ENCODE measurements at places on chromosomes 7 and 10.

GRCh38 chr10:122458693-122459092, 2.7 kb upstream of the HTRA1 start:
- DNase-seq: no peak

GRCh38 chr10:110494532-110494931, 3.2 kb upstream of the DUSP5 start:
- DNase-seq: no peak

- no peak for DNase-seq
Observed at GRCh38 chr7:112381311-112382091, 68.8 kb upstream of the IFRD1 start.

- DNase-seq: no peak
Observed at GRCh38 chr10:971613-972012, 16.6 kb upstream of the GTPBP4 start.

GRCh38 chr7:97145068-97145467, 27.6 kb downstream of the SDHAF3 start:
- DNase-seq: no peak

DNA sequence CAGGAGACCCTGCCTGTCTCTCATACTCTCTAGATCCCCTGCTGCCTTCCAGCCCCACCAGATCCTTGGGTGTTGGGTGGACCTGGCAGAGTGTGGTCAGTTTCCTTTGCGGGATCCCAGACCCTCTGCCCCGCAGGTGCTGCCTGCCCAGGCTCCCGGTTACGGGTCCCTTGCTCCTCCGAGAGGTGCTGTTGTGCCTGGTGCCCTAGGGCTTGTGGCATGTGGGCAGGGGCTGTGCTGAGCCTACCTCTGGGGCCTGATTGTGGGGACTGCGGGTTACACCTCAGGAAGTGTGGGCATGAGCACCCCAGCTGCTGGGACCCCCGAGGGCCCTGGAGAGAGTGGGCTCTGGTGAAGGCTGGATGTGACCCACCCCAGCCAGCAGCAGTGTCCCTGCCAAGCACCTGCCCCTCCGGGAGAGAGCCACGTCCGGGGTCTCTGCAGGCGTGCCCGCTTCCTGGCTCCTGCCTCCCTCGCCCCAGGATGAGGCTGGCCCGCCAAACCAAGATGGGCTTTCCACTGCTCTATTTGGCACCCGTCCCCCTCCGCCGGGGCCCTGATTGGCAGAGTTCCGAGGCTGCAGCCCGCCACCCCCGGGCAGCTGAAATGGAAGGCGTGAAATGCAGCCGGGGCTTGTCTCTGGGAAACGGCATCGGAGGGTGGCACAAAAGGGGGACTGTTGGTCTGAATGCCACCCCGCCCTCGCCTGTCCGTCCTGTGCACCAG, 17.0 kb downstream of the CLIP2 start:
- no peak for DNase-seq

DNA sequence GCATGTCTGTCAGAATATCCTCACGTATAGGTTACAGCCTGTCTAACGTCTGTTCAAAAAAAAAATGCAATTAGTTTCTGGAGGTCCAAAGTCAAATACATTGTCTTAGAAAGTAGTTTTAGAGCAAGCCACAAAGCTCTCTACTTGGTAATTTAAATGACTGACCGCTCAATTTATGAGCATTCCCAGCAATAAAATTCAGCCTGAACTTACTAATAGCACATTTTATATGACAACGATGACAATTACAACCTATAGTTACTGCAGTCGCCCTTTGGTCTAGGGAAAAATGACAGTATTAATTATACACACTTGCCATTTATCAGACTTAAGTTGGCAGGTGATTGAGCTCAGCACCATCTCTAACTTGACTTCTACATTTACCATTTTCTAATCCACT, 425.8 kb upstream of the STEAP1 start:
- DNase-seq: no peak

GRCh38 chr7:12550956-12551355, 19.6 kb upstream of the SCIN start:
- DNase-seq: no peak

- no peak for DNase-seq
Observed at GRCh38 chr10:114538181-114538906, 119.7 kb downstream of the ABLIM1 start.

GRCh38 chr7:69839782-69840181, 241.5 kb downstream of the AUTS2 start:
- DNase-seq: no peak

GRCh38 chr7:131745390-131746248, 189.2 kb upstream of the PODXL start:
- DNase-seq: no peak

GRCh38 chr10:130454543-130455000, 318.4 kb downstream of the GLRX3 start:
- no peak for DNase-seq

DNA sequence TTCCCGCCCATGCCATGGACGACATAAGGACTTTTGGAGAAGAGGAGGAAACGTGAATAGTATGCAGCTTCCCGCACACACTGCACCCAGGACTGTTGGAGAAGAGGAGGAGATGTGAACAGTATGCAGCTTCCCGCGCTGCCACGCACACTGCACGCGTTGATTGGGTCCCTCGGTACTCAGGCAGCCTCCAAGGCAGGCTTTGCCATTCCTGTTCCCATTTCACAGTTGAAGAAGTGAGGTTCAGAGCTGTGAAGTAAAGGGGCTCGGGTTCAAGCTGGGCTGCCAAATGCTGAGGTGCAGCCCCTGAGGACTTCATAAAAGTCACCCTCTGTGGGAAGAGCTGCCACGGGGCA, 147.9 kb upstream of the FAM20C start:
- DNase-seq: no peak

- DNase-seq: no peak
Observed at GRCh38 chr10:71684356-71685173, 35.0 kb downstream of the C10orf105 start.

GRCh38 chr10:102153093-102153620, 968 bp downstream of the NOLC1 start:
- no peak for DNase-seq

DNA sequence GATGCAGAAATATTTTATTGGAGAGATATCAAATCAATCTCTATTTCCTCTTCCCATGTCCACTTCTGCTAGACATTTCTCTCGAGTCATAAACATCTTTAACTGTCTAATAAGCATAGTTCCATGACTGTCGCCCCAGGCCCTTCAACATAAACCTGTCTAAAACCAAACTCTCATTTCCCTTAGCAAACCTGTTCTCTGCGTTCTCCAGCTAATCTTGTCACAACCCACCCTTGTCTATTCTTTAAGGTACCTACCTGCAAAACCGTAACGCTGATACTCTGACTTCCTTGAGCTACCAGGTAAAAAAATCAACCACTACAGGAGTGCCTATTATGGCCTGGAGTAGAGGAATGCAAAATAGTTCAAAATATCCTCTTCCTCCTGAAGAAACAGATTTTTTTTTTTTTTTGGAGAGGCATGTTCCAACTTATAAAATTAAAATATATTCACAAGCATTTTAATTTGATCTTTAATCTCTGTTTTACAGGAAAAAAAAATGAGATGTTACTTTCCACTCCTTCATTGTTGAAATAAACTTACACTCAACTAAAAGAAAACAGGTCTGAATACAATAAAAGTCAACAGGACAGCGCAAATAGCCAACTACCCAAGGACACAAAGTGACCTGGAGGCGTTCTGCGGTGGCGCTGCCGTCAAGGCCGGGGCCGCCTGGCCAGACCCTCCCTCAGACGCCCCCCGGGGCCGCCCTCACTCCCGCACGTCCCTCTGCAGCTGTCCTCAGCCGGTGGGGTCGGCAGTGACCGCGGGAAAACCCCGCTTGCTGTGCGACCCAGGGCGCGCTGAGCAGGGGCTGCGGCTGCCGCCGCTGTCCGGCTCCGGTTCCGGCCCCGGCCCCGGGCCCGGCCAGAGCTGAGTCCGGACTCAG, 765 bp downstream of the SLC25A40 start:
- no peak for DNase-seq

DNA sequence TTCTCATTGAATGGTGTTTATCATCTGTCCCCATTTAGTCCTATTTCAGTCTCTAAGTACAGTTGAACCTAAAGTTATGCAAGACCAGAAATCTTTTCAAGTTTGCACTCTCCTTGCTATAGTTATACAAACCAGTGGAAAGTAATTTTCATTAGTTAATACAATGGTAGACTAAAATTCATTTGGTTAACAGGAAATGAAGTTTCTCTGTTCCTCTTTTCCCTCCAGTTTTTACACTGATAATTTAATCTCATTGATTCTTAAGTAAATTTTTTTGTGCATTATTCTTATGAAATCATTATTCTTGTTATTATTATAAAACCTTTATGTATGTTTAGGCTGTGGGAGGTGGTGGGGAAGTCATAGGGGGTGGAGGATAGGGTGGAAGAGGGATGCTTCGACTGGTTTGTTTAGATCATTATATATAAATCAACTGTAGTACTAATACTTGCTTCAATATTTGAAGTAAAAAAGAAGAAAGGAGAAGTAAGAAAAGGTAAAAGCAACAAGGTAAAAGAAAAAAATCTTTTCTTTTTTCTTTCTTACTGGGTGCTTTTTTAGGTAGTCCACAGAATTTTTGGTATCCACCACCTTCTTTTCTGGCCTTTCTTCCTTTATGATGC, 104.1 kb downstream of the GPR85 start:
- DNase-seq: no peak

- DNase-seq: no peak
Observed at GRCh38 chr10:49151025-49151445, 17.2 kb upstream of the FAM170B start.

DNA sequence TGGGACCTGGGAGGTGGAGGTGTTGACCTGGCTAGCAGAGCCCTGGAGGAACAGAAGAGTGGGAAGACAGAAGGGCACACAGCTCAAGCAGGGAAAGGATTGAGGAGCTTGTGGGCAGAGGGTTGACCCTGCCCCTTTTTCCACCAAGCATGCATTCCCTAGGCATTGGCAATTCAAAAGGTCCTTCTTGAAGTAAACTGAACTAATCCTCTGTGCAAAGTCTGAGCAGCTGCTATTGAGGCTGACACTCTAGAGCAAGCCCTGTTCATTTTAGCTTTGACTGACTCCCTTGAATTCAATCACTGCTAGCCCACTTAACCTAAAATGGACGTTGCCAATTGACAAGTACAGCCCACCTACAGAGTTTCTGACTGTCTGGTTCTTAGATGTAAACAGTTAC, 116.5 kb upstream of the TNS3 start:
- DNase-seq: no peak

All from activated CD8-positive, alpha-beta memory T cell treated with anti-CD3 and anti-CD28 coated beads for 4 hours (primary cell).